Activated CD8-positive, alpha-beta memory T cell treated with anti-CD3 and anti-CD28 coated beads for 24 hours (primary cell): ENCODE measurements at places on chromosomes 6 and 20.

DNA sequence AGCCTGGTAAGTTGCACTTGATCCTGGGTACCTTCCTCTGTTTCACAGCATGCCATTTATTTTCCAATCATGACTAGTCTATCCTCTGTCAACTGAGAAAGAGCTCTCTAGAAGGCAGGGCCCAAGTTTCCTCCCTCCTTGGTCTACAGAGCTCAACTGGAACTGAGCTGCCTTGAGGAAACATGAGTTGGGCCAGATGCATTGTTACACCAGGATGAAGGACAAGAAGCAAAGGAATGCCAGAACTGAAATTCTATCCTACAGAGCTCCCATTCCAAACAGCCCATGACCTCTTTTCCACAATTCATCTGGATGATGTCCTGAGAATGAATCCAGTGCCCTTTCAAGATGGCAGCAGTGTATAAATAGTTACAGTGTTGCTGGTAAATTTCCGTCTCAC is 66.7 kb upstream of the E2F3 start:
- no peak for DNase-seq

- no peak for DNase-seq
Measured at GRCh38 chr20:14583413-14583812, 246.0 kb upstream of the FLRT3 start.

DNA sequence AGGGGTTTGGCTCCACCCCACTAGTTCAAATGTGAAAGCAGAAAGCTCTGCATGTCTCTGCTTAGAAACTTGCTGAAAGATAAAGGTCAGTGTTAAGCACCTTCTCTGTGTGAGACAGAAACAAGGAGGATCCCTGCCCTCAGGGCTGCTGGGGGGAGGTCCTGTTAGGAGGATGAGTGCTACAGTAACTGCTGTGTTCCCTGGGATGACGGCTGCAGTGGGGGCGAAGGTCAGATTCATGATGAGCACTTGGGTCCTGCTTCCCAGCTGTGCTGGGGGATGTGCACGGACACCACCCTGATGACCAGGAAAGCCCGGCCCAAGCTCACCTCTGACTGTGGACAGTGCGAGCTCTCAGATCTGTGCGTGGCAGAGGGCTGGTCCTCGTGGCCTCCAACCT is 252.6 kb downstream of the DLL1 start:
- DNase-seq, result no peak

DNA sequence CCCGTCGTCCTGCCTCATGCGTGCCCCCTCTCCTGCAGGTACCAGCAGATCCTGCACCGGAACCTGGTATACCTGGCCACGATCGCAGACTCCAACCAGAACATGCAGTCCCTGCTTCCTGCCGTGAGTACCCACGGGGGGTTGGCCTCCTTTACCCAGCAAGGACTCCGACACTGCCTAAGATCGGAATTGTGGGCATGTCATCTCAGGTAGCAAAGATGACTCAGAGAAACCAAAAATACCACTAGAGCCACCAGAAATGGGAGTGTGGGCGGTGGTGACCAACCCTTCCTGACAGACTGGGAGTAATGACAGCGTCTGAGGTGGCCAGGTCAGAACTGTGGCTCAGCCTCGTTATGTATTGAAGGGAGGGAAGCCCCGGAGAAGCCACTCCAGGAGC is 16.3 kb downstream of the SS18L1 start:
- peak; percentile 77 for DNase-seq

- no peak for DNase-seq
Measured at GRCh38 chr20:47805951-47806350, 20.7 kb upstream of the SULF2 start.

GRCh38 chr6:104689551-104690205 is 170.0 kb downstream of the HACE1 start:
- no peak for DNase-seq

- no peak for DNase-seq
Measured at GRCh38 chr6:53752856-53753255, 41.9 kb upstream of the LRRC1 start.

DNA sequence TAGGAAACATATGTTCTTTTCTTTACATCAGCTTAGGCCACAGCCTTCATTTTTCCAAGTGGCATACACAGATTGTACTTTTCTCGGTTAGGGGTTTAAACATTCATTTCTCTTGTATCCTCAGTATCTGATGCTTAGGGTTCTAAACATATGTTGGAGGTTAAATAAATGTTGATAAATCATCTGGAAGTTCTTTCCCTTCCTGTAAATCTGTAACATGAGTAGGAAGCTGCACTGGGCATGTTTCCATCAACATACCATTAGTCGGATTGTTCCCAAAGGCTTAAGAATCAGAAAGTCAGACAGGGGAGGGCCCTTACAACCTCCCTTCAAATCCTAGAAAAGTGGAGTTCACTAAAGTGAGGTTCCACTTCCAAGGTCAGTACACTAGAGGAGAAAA is 54.8 kb upstream of the BCLAF1 start:
- no peak for DNase-seq

- no peak for DNase-seq
Measured at GRCh38 chr6:112004201-112005012, 49.5 kb upstream of the CCN6 start.
